ENCODE measurements at places on chromosomes 6 and 20.

DNA sequence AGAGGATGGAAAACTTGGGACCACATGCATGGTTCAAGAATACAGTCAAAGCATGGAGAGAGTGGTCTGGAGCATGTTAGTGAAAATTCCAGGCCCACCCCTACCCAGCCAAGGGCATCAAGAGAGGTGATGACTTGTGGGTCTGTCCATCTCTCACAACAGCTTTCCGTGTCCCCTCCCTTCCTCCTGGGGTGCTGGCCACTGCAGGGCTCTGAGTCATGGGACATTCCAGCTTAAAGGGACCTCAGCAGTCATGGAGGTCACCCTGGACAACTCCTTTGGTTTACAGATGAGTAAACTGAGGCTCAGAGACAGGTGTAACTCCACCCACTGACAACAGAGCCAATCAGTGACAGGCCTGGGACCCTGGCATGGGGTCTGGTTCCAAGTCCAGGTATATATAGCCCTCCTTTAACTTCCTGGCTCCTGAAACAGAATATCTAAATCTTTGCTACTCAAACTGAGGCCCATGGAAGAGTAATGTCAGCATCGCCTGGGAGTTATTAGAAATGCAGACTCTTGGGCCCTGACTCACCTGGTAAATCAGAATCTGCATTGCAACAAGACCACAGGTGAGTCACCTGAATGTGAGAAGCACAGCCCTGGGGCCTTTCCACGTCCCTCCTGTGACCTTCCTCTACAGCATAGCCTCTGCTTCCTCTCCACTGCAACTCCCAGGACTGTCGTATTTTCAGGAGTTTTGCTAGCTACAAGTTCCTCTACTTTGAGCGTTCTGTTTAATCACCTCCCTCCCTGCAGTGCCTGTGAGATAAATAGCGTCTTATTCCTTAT is 170.2 kb downstream of the ZDHHC14 start:
- no peak for DNase-seq

DNA sequence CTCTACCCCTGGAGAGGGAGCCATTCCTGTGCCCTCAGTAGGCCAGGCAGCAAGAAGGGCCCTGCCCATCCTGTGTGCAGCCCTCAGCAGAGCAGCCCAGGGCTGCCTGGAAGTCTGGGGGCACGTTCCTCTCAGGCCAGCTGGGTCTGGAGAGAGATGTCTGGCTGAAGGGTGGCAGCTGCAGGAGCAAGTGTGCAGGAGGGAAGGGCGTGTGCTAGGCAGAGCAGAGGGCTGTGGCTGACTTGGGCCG is 62.7 kb downstream of the NOL4L start:
- DNase-seq, result no peak

- peak; percentile 13 for DNase-seq
Measured at GRCh38 chr20:13231031-13231752, 10.1 kb downstream of the ISM1 start.

GRCh38 chr6:134002821-134003220 is 49.6 kb downstream of the SLC2A12 start:
- no peak for DNase-seq

GRCh38 chr6:11632231-11632630 is 94.7 kb downstream of the TMEM170B start:
- no peak for DNase-seq

DNA sequence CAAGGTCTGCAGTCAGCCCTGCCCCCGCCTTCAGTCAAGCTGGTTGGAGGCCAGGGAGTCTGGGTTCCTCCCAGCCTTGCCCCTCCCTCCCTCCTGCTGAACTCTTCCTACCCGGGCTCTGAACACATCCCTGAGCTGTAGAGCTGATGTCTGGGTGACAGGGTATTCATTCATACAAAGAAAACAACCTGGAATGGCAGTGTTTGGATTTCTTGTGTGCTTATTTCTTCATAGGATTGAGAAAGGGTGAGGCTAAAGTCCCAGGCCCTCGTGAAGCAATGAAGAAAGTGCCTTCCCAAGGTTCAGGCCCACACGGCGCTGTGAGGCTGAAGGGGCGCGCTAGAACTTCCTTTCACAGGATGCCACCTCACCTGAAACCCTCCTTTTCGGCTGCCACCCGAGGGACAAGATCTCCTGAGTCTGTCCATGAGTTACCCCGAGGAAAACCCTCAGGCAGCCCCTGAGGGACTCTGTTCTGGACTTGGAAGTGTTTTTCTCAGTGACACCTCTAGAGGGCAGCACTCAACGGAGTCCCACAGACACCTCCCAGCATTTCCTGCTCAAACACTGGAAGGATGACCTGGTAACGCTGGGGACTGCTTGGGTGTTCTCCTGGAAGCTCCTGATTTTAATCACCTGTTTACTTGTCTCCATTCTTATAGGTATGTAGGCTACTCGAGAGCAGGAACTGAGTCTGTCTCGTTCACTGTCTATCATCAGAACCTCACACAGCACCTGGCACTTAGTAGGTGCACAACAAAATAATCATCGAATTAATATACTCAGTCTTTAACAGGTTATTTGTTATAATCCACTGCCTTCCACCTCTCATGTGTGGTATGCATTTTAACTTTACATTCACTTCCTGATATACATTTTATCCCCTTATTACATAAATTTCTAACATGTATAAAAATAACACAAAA is 11.8 kb upstream of the GSTA1 start:
- peak; percentile 29 for DNase-seq

GRCh38 chr6:133499662-133500061 is 258.5 kb downstream of the EYA4 start:
- no peak for DNase-seq

DNA sequence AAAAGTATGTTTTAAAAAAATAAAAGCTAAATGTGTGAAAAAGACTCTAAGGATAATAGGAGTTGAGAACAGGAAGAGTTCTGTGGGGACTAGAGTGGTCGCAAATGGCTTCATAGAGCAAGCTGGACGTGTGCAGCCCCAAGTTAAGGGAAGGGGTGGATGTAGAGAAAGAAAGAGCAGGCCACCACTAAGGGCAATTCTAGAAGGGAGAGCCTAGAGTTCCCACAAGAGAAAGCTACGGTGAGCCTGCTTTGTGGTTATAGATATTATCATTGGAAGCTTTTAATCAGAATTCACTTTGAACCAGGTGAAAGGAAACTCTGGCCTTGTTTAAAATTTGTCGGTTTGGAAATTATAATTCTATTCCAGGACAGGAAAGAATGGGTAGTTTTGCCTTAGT is 101.6 kb downstream of the HIVEP2 start:
- no peak for DNase-seq

- no peak for DNase-seq
Measured at GRCh38 chr6:149389509-149390297, 10.4 kb upstream of the SUMO4 start.
